ENCODE measurements at places on chromosomes 3 and 15.

DNA sequence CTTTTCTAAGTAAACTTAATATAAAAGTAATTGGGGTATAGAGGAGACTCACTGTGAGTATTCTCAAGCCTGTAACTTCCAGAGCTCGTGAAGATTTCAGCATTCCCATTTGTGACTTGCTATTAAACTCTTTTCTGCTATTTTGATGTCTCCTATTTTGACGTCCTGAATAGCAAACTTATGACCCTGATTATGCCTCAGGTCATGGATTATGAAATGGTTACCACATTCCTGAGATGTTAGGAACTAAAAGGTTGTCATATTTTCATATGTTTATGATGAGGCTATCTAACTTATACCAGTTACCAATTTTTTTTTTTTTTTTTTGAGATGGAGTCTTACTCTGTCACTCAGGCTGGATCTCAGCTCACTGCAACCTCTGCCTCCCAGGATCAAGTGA, 105.5 kb downstream of the ATG7 start:
- no peak for DNase-seq

DNA sequence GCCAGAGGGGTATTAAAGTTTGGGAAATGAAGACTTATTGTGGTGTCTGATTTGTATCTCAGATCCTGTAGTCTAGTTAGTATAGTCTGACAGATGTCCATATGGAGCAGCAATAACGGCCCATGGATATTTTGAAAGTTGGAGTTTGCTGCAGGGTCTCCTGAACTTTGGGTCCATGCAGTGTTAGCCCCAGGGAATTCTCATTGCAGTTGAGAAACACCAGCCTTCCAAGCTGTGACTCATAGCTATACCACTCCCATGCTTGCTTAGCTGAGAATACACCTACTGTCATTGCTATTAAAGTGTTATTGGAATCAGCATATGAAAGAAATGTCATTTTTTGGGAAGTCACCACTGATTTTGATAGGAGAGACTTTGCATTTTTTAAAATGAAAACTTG, 29.2 kb downstream of the TMOD2 start:
- no peak for DNase-seq

- no peak for DNase-seq
These were observed 6.3 kb downstream of the LAMP3 start for GRCh38 chr3:183156266-183156665.

- no peak for DNase-seq
These were observed 36.1 kb downstream of the FBXL2 start for GRCh38 chr3:33313331-33313730.

GRCh38 chr3:110743202-110743601, 328.4 kb upstream of the NECTIN3 start:
- no peak for DNase-seq

Data from NCI-H2107 (cell line).